ENCODE measurements at places on chromosomes 13 and 19.
A peak's percentile ranks its signal among the peaks of the same experiment; 100 is the strongest.

DNA sequence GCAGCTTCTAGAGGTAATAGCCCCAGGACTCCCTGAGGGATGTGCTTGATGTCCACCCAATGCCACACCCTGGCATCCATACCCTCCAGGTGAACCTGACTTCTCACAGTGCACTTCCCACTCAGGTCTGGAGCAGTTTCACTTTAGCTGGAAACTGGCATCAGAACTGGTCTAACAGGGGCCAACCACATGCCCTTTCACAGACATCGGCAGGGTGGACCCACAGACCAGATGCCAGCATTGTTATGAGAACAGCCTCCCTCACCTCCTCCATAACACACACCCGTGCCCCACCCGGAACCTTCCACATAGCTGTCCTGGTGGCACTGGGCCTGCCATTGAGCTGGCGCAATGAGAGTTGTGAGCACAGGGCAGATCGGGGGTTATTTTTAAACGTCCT, 77.4 kb upstream of the GPR12 start:
- DNase-seq: no peak

DNA sequence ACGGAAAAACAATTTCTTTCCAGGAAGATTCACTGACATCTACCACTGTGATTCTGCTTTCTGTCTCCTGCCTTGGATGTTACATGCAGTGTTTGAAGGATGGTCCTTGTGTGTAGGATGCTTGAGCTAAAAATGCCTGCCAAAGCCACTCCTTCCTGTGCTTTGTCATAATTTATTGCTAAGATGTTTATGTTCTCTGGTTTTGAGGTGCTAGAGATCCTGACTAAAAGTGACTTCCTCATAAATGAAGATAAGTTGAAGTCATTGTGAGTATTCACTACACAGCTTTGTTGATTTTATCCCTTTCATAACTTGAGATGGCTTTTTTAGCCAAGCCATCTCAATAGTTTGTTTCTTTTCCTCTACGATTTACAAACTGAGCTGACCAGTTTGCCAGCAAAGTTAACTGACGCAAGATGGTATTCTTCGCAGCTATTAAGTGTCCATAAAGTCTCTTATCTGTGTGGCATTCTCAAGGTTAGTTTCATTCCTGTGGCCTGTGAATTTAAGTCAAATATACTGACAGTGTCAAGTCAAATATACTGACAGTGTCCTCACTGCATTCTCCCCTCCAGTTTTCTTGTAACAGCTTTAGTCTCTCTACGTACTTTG, 15.7 kb upstream of the FBXL3 start:
- DNase-seq: no peak

DNA sequence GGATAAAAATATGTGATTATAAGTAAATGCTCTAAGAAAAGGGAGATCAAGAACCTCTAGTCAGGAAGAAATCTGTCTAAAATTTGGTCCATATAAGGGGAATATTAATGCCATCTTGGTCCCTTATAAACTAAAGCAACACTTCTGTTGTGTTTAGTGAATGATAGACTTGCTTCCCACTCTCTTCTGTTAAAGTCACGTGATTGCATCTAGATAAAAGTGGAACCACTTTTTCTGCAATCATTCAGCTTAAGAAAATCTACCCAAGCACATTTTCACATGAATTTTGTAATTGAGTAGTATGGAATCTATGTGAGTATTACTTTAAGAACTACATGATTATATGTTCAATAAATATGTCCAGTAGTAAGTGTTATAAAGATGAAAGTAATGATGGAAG, 782.9 kb upstream of the MIR17HG start:
- DNase-seq: no peak

DNA sequence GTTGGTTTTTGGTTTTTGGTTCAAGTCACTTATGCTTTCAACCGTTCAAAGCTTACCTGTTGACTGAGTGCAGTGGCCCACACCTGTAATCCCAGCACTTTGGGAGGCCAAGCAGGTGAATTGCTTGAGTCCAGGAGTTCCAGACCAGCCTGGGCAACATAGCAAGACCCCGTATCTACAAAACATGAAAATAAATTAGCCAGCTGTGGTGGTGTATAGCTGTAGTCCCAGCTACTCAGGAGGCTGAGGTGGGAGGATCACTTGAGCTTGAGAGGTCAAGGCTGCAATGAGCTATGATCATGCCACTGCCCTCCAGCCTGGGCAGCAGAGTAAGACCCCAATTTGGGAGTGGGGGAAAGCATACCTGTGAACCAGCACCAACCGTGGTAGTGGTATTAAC, 43.7 kb downstream of the PEX11G start:
- no peak for DNase-seq

DNA sequence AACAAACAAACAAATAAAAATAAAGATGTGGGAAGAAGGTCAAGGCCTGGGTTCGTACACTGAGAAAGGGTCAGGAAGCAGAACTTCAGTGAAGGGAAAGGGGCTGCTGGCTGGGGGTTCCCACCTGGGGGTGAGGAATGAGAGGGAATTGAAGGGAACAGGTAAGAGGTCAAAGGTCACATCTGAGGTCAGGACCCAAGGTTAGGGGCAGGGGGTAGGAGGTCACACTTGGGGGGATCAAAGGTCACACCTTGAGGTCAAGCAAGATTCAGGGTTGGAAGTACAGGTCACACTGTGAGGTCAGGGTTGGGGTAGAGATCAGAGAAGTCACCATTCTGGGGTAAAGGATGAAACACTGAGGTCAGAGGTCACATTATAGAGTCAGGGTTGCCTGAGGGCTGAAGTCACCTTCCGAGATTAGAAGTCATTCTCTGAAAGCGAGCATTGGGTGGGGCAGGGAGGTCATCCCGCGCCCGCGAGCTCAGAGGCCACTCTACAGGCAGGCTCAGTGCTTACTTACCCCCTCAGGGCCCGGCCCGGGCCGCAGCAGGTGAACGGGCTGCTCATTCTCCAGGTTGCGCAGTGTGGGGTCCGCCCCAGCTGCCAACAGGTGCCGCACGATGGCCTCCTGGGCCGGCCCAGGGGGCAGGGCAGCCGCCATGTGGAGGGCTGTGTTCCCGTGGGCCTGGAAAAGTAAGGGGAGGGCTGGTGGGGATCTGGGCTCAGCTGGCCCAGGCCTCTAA, 10.8 kb downstream of the NFKBID start:
- DNase-seq: no peak

- no peak for DNase-seq
Measured at GRCh38 chr19:10620786-10621185, 4.6 kb upstream of the SLC44A2 start.

- no peak for DNase-seq
Measured at GRCh38 chr13:50476577-50477285, 366.8 kb downstream of the DLEU7 start.

DNA sequence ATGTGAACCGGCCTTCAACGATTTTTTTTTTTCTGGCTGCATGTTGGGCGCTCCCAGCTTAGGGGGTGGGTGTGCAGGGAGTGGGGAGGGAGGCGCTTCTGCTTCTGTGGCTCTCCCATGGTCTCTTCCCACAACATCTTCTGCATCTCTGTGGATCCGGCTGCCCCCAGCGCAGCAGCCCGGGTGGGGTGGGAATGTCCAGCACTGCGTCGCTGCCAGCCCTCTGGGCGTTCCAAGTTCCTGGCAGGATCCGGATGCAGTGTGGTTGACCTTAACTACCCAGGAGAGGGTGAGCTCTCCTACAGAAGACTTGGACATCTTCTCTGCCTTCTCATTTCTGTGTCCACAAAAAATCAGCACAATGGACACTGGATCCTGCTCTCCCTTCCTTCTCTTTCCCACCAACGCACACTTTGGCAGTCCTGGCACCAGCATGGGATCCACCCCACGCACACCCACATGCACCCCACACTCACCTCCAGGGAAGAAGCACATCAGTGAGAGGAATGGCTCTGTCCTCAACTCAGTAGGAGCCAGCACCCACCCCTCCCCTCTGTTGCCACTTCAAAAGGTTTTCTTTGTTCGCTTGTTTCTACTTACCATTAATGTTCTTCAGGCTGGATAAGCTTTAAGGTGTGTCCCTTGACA, 177.3 kb downstream of the COL4A1 start:
- DNase-seq: no peak

GRCh38 chr13:28494778-28495537, at the start of gene FLT1:
FLT1 (minus strand) TSS chr13:28495128; CDS start chr13:28494843, 285 bp downstream.
- peak; percentile 19 for DNase-seq

DNA sequence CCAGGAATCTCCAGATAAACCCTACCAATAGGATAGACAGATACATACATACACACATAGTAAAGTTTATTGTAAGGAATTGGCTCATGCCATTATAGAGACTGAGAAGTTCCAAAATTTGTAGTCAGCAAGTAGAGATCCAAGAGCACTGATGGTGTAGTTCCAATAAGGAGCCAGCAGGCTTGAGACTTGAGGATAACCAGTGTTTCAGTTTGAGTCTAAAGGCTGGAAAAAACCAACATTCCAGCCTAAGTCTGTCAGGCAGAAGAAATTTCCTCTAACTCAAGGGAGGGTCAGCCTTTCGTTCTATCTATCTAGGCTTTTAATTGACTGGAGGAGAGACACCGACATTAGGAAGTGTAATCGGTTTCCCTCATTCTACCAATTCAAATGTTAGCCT, 110.2 kb upstream of the TSHZ3 start:
- DNase-seq: no peak

- DNase-seq: no peak
Measured at GRCh38 chr13:110408286-110408685, 101.2 kb downstream of the COL4A2 start.

DNA sequence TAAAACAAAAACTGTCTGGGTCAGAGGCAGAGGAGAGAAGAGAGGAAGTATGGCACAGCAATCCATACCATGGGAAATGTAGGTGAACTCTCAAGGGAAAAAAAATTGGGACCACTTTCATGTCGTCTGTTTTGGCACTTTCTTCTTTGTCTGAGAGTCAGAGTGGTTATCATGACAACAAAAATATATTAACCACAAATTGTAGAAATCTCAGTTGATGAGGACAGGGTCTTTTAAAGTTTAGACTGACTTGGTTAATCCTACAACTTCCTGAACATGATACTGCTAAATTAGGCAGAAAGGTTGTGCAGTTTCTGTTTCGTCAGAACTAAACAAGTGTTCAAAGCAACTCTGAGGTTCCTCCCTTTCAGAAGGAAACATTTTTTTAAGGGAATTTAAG, 15.2 kb downstream of the KLF5 start:
- DNase-seq: no peak

DNA sequence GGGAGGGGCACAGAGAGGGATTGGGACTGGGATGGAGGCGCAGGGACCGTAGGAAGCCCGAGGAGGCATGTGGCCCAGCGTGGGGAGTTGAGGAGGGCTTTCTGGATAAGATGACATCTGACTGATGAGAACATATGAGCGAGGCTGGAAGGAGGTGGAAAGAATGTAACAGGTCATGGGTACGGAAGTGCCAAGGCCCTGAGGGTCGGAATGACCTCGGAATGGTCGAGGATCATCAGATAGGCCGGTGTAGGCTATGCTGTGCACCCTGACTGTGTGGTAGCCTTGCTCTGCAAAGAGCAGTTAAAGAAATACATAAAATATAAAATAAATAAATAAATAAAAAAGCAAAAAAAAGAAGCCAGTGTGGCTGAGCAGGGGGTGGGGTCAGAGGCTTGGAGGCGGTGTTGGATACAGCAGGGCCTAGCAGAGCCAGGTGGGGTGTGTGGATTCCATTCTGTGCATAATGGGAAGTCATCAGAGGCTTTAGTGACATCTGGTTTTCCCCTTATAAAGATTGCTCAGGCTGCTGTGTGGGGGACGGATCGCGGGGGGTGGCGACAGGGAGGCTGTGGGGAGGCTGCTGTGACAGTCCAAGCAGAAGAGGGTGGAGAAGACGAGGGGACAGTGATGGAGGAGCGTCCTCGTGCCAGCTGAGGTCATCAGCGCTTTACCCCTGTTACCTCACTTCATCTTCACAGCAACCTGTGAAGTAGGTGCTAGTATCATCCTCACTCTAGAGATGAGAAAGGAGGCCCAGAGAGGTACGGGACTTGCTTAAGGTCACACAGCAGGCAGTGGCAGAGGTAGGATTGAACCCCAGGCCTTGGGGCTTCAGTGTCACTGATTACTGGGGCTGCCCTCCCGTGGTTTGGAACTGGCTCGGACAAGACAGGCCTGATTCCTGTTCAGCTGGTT, 5.0 kb downstream of the PAK4 start:
- no peak for DNase-seq

- DNase-seq: no peak
Measured at GRCh38 chr13:106479929-106480328, 55.5 kb downstream of the EFNB2 start.

- no peak for DNase-seq
Measured at GRCh38 chr19:41930322-41930722, 2.1 kb upstream of the ERFL start.

GRCh38 chr19:41083516-41083915, 4.7 kb upstream of the CYP2A13 start:
- DNase-seq: no peak

DNA sequence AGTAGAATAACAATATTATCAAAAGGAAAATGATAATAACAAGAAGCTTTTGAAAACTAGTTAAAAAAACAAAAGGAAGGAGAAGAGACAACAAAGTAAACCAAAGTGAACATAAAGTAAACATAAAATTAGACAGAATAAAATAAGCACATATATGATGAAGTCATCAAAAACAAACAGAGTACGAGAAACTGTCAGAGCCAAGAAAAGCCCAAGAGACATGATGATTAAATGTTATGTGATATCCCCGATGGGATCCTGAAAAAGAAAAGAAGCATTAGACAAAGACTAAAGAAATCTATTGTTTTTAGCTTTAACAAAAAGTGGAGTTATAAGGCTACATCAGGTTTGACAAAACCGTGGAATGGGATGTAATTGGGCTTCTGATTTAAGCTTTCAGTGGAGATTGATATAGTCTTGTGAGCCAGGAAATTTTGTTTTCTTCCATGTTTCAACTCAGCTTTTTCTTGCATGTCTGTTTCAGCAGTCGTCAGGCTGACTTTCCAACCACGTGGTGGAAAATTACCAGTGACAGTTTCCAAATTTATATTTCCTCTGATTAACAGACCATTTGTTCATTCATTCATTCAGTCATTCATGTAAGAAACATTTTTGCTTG, 64.9 kb downstream of the KL start:
- DNase-seq: no peak

- DNase-seq: no peak
Measured at GRCh38 chr19:45883881-45884681, 1.9 kb downstream of the IRF2BP1 start.

GRCh38 chr19:53910170-53910518, 1.1 kb downstream of the CACNG7 start:
- no peak for DNase-seq

- no peak for DNase-seq
Measured at GRCh38 chr13:70042193-70042592, 65.4 kb upstream of the ATXN8OS start.

GRCh38 chr13:40388617-40389016, 277.8 kb downstream of the FOXO1 start:
- peak; percentile 57 for DNase-seq

DNA sequence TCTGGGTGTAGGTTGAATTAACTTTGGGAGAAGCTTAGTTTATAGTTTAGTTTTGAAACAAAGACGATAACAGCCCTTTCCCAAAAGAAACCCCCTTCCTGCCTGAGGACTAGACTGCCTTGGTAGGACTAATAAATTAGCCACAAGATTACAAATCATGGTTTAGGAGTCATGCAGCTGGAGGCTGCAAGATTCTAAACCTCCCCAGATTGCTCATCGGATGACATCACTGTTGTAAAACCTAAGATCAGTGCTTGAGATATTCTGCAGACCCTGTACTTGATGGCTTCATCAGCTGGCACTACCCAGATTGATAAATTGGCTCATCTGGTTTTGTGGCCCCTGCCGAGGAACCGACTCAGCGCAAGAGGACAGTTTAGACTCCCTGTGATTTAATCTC, 35.9 kb upstream of the MPHOSPH8 start:
- no peak for DNase-seq
